ENCODE measurements at places on chromosomes 16 and 17.
A peak's percentile ranks its signal among the peaks of the same experiment; 100 is the strongest.

- no peak for DNase-seq
Measured at GRCh38 chr16:47727131-47727530, 266.0 kb downstream of the PHKB start.

GRCh38 chr17:41657176-41657754 lies 31.4 kb upstream of the EIF1 start:
- DNase-seq, result no peak

- peak; percentile 48 for DNase-seq
Measured at GRCh38 chr17:44353672-44354331, 8.7 kb downstream of the GRN start.

DNA sequence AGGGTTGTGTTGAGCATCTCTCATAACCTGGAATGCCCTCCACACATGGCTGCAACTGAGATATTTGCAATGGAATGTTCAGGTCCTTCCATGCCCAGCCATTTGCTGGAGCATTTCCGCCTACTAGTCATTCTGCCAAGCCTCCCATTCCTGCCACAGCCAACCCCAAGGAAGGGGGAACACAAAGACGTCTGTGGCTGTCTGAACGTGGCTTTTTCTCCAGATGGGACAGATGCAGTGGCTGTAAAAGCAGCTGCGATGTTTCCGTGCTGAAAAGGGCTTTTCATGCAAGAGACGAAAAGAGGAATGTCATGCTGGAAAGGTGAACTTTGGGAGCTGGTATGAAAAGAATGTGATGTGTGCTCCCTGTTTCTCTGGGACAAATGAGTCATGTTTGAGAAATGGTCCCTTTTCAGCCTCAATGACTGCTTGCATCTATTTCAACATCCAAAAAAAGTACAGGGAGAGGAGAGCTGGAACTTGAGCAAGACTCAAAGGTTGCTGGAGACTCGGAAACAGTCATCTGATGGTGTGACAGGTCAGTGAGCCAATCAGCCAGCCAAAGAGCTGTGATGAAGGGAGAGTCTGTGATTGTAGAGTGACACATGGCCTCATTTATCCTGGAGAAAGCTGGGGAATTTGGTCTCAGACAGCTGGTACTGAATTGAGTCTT lies 208.9 kb downstream of the SHISA9 start:
- peak; percentile 74 for DNase-seq

DNA sequence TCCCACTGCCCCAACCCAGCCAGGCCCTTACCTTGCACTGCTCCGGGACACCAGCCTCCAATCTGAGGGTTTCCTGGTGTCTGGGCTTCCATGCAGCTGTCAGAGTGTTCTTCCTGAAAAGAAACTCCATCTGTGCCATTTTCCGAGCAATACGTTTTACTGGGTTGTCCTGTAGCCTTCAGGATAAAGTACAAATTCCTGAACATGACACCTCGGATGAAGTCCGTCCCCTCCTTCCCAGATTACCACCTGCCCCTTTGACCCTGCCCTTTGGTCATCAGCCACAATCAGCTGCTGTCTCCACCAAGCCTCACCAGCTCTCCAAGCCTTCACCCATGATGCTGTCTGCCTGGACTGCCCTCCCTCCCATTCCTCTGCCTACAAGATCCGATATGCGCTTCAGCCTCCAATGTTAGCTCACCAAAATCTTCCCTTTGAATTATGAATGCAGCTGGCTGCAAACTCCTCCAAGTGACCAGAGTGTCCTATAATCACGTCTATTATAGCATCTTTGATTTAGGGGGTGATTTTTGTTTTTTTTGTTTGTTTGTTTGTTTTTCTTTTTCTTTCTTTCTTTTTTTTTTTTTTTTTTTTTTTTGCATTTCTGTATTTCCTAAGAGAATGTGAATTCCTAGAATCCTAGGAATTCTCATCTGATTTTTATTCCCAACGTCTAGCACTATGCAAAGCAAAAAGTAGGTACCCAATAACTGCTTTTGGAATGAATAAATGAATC lies 60.6 kb upstream of the KIFC3 start:
- DNase-seq, result no peak

GRCh38 chr16:54373534-54374520 lies 87.2 kb upstream of the IRX3 start:
- DNase-seq, result peak; percentile 70

DNA sequence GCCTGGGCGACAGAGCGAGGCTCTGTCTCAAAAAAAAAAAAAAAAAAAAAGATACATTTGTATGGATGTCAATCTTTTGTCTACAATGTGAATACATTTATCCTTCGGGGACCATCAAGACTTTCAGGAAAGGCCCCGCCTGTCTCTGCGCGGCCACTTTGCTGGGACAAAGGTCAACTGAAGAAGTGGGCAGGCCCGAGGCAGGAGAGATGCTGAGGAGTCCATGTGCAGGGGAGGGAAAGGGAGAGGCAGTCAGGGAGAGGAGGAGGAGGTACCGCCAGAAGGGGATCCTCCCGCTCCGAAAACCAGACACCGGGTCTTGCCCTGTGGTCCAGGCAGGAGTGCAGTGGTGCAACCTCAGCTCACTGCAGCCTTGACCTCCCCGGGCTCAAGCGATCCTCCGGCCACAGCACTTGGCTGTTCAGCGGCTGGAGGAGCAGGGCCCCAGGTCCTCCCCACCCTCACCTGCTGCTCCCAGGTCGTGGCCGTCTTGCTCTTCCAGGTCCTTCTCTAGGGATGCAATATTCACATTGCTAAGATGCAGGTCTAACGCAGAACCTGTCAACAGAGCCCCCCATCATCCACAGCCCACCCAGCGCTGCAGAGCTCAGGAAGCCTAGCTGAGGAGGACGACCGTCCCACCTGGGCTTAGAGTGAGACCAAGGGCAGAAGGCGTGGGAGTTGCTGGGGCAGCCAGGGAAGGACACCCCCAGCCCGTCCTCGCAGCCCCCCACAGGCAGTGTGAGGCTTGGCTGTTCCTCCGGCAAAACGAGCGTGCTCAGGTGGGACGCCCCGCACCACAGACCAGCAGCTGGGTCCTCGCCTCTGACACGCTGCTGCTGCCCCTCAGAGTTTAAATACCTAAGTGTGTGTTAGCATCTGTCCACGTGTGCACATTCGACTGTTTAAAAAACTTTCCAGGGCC lies 19.6 kb downstream of the GNPTG start:
- no peak for DNase-seq

DNA sequence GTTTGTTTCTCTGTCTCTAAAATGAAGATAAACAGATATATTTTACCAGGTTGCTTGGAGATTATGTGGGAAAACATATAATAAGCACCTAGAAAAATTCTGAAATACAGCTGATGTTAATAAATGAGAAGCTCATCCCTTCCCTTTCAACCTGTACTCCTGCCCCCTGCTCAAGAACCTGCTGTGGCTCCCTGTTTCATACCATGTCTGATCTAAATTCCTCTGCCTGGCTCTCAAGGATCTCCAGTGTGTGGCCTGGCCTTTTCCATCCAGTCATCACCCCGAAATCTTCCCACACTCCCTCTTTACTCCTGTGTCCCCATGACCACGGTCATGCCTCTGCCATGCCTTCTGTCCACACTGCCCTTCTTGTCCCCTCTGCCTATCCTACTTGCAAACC lies 19.4 kb upstream of the DLX4 start:
- DNase-seq, result no peak

DNA sequence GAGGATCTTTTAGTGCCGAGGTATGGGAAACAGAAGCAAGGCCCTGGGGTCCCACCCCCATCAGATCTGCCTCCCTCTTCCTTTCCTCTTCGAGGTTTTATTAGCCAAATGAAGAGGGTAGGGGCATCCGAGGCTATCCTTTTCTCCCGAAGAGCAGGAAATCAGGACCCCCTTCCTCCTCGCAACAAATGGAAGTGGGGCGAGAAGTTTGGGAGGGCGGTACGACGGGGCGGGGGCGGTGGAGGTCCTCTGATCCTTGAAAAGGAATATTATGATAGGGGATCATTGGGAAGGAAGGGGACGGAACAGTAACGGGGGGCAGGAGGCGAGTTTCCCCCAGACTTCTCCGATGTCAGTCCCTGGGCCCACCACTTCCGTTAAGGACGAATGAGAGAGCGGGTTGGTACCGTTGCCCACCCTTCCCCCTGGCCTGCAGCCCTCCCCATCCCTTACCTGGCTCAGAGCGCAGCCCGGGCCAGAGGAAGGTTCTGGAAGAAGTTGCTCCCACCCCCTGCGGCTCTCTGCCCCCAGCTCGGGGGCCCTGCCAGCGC lies 309 bp downstream of the FOXJ1 start:
- DNase-seq, result no peak

- DNase-seq, result no peak
Measured at GRCh38 chr16:74448990-74449389, 27.7 kb upstream of the CLEC18B start.

DNA sequence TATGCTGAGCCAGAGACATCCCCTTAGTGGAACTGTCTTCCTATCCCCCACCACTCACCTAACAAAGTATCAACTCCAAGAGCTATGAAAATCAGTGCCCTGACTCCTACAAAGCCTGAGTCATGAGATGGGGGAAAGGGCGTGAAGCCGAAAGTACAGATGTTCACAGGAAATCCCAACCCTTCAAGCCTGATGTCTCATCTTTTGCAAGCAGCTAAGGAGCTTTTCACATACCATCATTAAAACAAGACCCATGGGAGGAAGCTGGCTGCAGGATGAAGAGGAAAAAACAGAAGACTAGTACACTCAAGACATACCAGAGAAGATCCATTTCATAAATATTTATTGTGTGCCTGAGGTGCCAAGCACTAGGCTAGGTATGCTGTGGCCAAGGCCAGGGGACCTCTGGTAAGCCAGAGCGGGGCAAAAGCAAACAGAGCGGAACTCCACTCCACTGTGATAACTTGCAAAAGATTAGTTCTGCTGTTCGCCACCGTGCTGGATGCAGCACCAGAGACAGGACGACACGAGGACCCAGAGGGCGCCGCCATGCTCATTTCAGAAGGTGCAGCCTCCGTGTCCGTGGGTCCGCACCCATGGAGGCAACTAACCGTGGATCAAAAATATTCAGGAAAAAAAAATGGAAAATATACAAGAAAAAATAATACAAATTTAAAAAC lies 4.5 kb upstream of the MNT start:
- no peak for DNase-seq

DNA sequence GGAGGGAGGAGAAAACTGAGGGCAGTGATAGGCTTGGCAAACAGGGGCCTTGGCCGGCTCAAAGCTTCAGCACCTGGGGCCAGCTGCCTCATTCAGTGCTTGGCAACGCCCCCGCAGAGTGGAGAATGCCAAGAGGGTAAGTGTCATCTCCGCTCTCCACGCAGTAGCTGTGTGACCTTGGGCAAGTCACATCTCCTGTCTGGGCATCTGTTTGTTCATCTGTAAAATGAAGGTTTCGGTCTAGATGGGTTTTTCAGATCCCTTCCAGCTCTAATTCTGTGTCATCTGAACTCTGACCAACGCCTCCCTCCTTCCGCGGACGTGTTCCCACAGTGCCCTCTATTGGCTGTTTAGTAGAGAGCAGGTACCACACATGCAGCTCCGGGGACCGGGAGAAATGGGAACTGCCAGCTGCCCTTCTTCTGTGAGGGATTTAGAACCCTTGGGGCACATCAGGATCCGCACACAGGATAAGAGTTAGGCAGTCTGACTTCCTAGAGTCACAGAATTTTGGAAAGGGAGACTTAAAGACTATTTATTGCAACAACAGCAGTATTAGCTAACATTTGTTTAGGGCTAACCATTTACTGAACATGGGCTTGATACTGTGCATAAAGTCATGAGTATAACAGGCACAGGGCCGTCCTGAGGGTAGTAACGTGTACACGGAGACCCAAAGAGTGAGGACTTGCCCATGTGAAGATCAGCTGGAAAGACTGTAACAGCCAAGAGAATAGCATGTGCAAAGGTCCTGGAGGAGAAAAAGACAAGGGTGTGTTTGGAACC lies 26.8 kb downstream of the GP2 start:
- peak; percentile 90 for DNase-seq

GRCh38 chr17:59643159-59644140 lies 23.8 kb downstream of the CLTC start:
- DNase-seq, result no peak

GRCh38 chr17:6787081-6787693 lies 11.2 kb downstream of the FBXO39 start:
- no peak for DNase-seq

GRCh38 chr17:41595585-41595984 lies 8.9 kb upstream of the KRT14 start:
- no peak for DNase-seq

GRCh38 chr16:88475037-88475436 lies 22.0 kb downstream of the ZFPM1 start:
- DNase-seq, result no peak

DNA sequence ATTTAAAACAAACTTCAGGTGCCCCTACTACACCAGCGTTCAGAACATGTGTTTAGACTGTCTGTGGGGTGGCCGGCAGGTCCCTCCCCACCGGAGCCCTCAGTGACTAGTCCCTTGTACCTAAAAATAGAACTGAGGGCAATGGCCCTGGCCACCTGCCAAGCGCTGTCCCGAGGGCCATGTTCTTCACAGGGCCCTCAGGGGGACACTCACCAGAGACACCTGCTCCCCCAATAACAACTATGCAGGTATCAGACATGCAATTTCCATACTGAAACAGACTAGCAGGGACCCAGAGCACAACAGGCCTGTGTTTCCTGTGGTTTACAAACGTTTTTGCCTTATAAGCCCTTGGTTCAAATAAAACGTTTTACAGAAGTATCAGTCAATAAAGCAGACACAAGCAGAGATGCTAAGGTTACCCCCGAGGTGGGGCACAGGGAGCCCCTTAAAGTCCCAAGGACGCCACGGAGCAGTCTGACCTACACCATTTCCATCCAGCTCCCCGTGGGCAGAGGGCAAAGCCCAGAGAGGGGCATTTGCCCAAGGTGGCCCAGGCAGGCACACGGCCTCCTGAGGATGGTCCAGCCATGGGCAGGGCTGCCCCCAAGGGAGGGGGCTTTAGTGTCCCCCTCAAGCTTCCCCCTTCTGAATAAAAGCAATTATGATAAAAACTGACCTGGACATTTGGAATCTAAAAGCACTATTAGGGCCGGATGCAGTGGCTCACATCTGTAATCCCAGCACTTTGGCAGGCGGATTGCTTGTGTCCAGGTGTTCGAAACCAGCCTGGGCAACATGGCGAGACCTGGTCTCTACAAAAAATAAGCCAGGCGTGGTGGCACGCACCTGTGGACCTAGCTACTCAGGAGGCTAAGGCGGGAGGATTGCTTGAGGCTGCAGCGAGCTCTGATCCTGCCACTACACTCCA lies 896 bp upstream of the MYLK3 start:
- no peak for DNase-seq

- no peak for DNase-seq
Measured at GRCh38 chr17:82751171-82751570, 694 bp upstream of the TBCD start.
